Right kidney (tissue), 9 donors: ENCODE measurements at places on chromosomes 3 and 15.
A peak's percentile ranks its signal among the peaks of the same experiment; 100 is the strongest.

DNA sequence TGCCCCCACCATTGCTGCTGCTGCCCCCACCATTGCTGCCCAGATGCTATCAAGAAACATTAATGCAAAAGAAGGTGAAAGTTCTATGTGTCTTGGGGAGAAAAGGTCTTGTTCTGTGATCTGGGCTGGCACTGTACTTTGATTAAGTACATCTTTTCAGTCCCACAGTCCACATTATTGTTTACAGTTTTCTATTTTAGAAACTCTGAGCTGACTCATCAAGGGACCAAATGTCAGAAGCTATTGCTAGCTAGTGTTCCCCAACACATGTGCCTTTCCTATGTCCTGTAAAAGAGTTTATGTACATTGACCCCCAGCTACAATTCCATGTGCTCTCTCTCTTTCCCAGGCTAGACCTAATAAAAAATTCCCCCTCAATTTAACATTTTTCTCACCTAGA, 264.7 kb upstream of the NECTIN3 start:
- no peak for DNase-seq

DNA sequence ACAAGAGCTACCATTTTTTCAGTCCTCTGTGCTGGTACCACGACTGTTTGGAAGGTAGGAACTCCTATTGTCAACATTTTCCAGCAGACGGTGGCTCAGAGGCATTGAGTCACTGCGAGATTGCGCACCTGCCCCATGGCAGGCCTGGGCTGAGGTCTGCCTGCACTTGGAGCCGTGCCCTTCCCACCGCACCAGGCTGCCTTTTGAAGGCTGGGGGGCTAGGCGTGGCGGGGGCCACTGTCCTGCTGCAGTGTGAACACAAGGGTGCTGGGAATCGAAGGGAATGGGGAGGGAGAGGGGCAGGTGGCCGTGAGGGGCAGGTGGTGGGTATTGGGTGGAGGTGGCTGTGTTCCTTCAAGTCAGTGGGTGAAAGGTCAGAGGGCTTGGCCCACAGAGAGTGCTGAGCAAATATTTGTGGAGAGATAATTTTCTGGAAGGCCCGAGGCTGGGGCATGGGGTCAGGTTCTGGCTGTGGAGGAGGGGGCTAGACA, 16.3 kb downstream of the SNX33 start:
- DNase-seq = no peak

GRCh38 chr15:70617076-70617910, 146.1 kb downstream of the UACA start:
- no peak for DNase-seq

- no peak for DNase-seq
Observed at GRCh38 chr3:151076626-151077025, 8.8 kb upstream of the MED12L start.

DNA sequence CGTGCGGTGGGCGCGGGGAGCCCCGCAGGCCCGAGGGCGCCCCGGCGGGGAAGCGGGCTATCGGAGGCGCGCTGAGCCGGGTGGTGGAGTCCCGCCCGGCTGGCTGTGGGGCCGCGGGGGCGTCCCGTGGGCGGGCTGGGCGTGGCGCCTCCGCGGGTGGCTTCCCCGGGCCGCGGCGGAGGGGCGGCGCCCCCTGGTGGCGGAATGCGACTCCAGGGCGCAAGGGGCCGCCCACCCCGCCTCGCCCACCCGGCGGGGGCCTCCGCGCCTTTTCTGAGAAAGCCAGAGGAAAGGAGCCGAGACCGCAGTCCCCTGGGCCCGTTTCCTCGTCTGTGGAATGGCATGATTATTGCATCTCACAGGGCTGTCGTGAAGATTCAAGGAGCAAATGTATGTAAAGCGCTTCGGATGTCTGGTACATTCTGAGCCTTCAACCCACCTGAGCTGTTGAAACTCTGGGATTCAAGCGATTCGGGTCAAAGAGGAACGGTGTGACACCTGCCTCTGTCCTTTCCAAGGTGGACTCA, 31.9 kb upstream of the RAB6B start:
- peak; percentile 79 for DNase-seq

- DNase-seq = peak; percentile 40
Observed at GRCh38 chr3:161559177-161559998, 62.8 kb downstream of the OTOL1 start.

GRCh38 chr15:36358523-36358922, 220.9 kb upstream of the CDIN1 start:
- DNase-seq = no peak

DNA sequence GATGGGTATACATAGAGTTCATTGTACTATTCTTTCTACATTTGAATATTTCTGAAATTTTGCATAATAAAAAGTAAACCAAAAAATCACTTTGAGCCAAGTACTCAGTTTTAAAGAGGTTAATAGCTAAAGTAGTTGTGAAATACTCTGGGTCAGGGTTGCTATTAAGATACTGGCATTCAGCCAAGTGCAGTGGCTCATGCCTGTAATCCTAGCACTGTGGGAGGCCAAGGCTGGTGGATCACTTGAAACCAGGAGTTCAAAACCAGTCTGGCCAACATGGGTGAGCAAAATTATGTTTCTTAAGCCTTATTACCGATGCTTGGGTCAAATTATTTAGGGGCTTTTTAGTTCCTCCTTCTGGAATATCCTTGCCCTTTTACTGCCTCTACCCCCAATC, 122.0 kb upstream of the MELTF start:
- DNase-seq = peak; percentile 8

- DNase-seq = no peak
Observed at GRCh38 chr3:56321383-56321782, 146.9 kb downstream of the ERC2 start.

- DNase-seq = no peak
Observed at GRCh38 chr15:93973287-93973686, 258.1 kb upstream of the MCTP2 start.

GRCh38 chr15:82540055-82540983, at the start of gene RPS17:
TSS of gene RPS17 (minus strand) at chr15:82540457. CDS start at chr15:82540428, 29 bp downstream.
- peak; percentile 96 for DNase-seq

DNA sequence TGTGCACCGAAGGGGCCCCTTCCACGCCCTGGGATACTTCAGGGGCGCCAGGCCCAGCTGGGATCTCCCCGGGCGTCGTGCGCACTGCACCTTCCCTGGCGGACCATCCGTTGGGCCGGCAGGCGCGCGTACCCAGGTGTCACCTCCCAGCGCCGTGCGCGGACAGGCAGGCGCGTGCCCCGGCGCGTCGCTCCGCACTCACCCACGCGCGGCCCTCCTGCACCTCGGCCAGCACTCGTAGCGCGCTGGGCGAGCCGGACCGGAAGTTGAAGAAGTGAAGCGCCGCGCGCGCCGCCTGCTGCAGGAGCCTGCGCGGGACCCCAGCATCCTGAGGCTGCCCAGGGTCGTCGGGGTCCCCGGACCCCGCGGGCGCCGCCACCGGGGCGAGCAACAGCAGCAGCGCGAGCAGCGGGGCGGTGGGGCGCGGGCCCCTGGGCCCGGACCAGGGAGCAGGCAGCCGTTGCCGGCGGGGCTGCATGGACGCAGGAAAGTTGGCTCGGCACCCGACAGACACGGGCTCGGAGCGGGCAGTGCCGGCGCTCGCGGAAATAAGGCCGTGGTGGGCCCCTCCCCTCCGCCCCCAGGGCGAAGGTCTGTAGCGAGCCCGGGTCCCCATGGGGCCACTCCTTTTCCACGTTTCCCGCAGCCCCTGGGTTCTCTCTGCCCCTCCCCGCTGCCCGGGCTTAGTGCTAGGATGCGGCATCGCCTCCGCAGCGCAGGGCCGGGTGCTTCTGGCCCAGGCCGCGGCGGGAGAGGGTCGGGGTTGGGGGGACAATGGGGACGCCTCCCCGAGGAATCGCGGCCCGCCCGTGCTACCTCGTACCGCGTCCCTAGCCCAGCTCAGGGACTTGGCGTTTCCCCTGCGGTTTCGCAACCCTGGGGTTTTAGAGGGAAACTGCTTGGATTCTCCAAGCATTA, at the start of gene RARRES1:
RARRES1 (minus strand) TSS at position 520 of the 918 bp plus-strand sequence; CDS start at position 478, 42 bp downstream.
- peak; percentile 86 for DNase-seq

- DNase-seq = peak; percentile 74
Observed at GRCh38 chr15:45429941-45430792, 51.8 kb upstream of the GATM start.

DNA sequence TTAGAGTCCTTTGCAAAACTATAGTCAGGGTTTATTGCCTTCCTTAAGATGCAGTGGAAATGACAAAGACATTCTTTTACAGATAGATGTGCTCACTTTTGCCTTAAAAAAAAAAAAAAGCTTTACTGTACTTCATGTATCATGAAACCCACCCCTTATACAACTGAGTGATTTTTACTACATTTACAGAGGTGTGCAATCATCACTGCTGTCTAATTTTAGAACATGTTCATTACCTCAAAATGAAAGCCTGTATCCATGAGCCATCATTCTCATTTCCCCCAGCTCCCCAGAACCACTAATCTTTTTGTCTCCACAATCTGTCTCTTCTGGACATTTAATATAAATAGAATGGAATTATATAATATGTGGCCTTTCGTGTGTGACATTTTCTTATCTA, 111.9 kb downstream of the NR1I2 start:
- no peak for DNase-seq

GRCh38 chr3:115340586-115340985, 193.5 kb upstream of the ZBTB20 start:
- no peak for DNase-seq
